Effector memory CD8-positive, alpha-beta T cell (primary cell): ENCODE measurements at places on chromosomes 5 and 9.

GRCh38 chr5:173935396-173935795, 47.2 kb downstream of the CPEB4 start:
- DNase-seq: no peak

DNA sequence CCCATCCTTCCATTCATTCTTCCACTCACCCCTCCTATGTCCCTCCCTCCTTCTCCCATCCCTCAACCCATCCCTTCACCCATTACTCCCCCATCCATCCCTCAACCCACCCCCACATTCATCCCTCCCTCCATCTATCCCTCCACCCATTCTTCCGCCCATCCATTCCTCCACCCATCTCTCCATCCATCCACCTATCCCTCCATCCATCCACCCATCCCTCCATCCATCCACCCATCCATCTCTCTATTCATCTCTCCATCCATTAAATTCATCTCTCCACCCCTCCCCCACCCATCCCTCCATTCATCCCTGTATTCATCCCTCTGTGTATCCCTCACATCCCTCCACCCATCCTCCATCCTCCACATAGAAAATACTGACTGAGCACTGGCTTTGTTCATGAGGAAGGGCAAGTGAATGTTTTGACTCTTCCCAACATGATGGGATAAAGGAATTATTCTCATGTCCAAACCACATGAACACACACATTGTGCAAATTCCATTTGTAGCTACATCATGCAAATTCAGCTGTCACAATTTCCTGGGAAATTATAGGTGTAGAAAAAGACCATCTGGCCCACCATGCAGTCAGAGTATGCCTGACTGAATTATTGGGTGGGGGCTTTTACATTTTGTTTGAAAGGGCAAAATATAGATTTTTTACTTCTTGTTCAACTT, 6.9 kb upstream of the VAV2 start:
- no peak for DNase-seq

DNA sequence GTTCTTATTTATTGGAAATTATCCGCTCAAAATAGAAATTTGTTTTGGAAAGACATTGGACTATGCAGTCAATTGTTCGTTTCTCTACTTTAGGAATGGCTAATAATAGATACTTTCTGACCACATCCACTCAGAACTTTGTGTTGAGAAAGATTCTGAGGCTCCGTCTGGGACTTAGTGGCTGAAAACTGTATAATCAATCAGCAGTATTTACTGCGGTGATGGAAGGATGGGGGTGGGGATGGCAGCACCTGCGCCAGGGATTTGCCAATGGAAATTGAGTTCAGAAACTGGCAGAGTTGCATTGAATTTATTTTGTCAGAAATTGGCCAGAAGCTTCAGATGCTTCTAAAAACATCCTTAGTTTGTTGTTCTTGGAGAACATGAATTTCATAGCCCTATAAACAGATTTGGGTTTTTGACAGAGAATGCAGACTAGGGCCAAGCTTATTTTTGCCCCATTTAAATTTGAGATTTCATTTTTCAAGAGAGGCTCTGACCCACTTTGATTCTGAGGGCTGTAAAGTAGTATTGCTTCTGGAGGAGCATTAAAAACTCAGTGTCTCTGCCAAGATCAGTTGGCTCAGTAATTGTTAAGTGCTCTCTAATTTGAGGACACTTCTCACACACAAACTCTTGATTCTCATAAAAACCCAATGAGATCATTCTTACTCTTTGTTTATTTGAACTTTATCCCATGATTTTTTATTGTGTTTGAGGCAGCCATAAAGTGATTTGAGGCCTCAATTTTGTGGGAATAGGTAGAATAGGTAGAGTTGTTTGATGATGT, 215.1 kb downstream of the CD180 start:
- no peak for DNase-seq

- no peak for DNase-seq
Observed at GRCh38 chr5:168137265-168137664, 154.2 kb upstream of the WWC1 start.
